SK-N-SH treated with all-trans-retinoic acid at 6 μM for 48 hours (cell line): ENCODE measurements at places on chromosomes 5 and 9.
A peak's percentile ranks its signal among the peaks of the same experiment; 100 is the strongest.

GRCh38 chr5:114010362-114010761, 351.5 kb upstream of the KCNN2 start:
- ATAC-seq: no peak

DNA sequence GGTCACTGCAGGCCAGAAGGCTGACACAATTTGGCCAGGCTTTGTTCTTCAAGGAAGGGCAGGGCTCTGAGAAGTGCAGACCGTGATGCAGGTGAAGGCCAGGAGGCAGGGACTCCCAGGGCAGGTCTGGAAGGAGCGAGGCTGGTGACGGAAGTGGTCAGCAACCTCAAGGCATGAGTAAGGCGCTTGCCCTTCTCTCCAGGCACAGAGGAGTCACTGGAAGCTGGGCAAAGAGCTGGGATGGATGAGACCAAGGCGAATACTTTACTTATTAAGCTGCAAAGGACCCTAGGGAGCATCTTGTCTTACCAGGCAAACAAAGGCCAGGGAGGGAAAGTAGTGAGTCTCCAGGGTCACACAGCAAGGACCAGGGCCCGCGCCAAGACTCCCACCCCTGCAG, 18.6 kb downstream of the IRF1 start:
- no peak for ATAC-seq

GRCh38 chr5:124419531-124419930, 326.9 kb downstream of the ZNF608 start:
- no peak for ATAC-seq

DNA sequence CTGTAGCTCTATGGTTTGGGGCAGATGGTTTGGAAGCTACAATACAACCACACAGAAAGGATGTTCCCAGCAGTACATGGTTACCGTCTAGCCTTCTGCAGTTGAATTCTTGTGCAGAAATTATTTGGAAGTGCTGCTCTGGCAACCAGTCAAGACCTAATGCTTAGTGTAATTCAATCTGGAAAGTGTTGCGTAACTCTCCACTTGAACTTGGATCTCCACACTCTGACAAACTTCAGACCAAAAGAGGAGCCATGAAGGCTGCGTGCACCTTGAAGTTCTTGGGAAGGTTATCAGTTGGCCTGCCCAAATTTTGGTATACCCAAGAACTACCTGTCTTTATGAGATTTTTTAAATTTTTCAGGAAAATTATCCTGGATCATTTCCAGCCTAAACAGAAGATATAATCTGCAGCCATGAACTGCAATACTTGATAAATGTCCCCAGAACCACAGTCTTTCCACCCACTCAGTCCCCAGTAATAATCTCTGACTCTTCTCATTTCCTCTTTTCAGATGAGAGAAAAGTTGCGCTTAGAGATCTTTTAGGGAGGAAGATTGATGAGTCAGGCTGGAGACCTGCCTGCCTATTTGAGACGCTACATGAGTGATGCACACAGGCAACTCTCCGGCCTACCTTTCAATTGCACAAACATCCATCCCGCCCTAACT, 159.9 kb downstream of the FANCC start:
- peak; percentile 97 for ATAC-seq

- ATAC-seq: no peak
These were observed 165.9 kb upstream of the SMIM23 start for GRCh38 chr5:171619744-171620143.

- ATAC-seq: no peak
These were observed 129.3 kb upstream of the IER5L start for GRCh38 chr9:129307227-129307970.

DNA sequence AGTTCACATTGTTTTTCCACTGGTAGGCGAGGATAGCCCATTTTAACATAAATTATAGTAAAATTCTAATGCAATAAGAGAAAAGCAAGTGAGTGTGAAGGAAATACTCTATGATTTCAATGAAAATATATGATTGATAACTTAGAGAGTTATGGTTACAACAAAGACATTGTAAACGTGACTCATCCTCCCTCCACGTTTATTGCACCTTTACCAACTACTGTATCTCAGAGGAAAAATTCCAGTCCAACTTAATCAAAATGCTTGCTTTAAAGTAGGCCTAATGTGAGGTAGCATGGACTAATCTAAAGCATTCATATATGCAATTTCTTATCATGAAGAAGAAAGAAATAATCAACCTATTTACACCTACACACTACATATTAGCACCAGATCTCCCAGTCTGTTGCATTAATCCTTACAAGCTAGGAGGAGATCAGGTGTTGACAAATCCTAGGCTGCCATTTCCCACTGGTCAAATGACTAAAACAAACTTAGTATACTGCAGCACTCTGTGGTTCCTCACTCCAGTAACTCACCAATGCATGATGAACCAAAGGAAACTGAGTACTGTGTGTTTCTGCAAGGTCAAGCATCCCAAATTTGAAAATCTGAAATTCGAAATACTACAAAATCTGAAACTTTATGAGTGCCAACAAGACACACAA, 41.7 kb downstream of the ECPAS start:
- no peak for ATAC-seq

- ATAC-seq: no peak
These were observed 161.5 kb upstream of the PHYKPL start for GRCh38 chr5:178394074-178394473.

GRCh38 chr9:121074370-121075250, at the start of gene CNTRL:
Gene CNTRL (plus strand): TSS chr9:121074955. CDS start chr9:121088327, 13,372 bp downstream.
- ATAC-seq: peak; percentile 94

- no peak for ATAC-seq
These were observed 78.0 kb downstream of the JAKMIP2 start for GRCh38 chr5:147704544-147704943.

DNA sequence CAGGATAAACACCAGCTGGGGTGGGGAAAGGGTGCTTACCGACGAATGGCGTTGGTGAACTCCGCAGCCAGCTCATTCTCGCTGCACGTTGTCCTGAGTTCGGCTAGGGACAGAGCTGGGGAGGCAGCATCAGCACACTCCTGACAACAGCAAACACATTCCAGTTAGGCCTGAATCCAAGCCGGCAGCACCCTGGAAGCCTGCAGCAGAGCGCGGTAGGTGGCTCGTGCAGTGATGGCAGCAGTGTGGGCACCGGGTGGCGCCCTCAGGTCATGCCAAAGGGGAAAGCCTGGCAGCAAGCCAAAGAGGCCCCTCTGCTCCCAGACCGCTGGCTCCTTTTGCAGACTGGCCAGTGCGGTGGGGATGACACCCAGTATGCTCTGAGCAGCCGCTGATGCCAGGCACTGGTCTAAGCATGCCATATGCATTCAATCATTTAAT, 66.9 kb downstream of the DCP2 start:
- ATAC-seq: peak; percentile 85

DNA sequence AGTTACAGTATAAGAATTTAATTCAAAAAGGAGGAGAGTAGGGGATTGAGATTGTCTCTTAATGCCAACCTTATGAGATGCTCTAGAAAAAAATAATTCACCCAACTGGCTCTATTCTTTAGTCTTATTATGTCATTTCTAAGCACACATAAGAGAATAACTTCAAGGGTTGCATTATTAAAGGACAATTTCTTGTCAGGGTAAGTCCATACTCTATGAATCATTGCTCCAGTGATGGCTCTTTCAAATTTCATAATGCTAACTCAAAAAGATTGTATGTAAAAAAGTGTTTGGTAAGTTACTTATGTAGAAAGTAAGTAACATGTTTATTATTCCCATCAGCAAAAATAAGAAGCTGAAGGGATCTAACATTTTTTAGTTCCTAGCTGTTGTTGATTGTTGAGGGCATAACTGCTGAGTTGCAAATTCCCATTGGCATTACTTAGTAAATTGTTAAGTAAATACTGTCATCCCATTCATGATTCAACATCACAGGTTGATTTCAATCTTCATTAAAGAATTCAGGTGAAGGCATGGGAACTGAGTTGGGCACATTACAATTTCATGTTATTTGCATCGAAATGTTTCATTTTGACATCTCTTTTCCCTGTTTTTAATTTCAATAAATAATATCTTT, 28.6 kb downstream of the ALDH1A1 start:
- no peak for ATAC-seq

- ATAC-seq: no peak
These were observed 137.3 kb downstream of the KIAA0825 start for GRCh38 chr5:94481059-94481458.

DNA sequence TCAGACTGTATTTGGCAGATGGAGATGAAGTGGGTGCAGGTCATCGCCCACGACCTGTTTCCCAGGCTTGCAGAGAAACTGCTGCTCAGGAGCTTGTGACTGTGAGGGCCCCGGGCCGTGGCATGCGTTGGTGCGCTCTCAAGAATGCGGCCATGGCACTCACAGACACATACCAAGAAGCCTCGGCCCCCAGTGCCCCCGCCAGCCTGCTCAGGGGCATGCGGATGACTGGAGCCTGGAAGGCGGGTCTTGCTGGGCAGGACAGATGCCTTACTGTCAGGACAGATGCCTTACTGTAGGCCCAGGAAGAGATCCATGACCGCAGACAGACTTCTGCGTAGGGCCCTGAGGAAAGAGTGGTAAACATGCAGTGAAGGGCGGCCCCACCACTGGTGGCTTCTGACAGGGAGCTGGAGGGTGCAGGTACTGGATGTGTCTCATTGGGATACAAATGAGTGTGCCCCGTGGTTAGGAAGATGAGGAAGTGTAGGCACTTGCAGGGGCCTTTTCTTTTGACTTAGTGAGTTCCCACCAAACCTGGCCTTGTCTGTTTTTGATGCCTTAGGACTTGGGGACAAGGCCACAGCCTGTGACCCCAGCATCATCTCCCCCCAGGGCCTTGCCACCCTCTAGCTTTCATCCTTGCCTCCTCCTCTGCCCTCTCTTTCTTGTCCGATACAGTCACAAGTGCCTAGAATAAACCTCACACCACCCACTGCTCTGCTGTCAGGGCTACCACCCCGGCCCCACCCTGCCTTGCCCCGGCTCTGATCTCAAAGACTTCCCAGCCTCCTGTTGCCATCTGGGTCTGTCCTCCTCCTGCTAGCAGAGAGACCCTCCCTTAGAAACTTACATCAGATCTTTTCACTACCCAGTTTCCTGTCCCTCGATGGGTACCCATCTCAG, 68.8 kb upstream of the ABL1 start:
- no peak; the same call in 1 of the 3 replicates for ATAC-seq

GRCh38 chr5:153520137-153520536, 29.7 kb downstream of the GRIA1 start:
- no peak for ATAC-seq

DNA sequence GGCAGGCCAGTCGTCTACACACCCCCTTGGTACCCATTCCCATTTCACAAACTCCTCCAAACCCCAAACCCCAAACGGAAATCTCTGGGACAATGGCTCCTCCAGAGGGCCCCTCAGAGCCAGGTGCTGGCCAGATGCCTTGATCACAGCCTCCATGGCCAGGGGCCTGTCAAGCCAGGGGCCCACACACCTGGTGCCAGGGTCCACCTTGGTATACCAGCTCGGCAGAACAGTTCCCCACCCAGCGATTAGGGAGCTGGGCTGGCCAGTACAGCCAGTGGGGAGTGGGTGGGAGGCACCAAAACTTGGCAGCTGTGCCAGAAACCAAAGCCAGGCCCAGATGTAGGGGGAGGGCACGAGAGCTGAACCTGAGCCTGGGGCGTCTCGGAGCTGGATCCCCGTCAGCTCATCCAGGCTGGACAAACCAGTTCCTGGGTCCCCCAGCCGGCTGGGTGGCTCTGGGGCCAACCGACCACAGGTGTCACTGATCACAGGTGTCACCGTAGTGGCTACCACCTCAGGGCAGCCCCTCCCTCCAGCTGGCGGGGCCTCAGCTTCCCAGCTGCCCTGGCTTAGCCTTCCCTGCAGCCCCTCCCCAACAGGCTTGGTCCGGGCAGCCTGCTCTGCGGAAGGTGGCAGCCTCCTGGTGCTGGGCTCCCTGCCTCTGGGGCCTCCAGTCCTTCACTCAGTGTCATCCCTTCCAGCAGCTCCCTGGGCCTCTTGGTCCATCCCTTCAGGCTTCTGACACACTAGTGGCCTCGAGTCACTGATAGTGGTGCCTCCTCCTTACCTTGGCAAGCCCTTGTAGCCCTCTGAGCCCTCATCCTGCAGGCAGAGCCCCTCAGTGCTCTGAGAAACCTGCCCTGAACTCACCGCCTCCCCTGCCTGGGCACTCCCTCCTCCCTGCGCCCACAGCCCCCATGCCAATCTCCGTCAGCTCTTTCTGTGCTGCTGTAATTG, 6.6 kb upstream of the RMND5B start:
- no peak for ATAC-seq

DNA sequence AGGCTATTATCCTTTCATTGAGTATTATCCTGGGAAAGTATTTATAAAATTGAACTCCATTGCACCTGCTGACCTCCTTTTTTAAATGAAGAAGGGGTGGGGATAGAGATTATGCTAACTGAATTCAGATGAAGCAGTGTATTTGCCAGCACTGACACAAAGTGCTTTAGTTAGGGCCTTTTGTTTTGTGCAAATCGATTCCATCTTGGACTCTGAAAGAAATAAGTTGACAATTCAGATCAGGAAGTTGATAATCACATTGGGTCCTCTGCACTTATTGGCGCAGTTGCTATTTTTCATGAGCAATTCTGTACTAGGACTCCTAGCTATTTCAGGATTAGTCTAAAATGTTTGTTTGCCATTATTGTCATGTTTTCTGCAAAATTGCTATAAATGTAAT, 101.6 kb upstream of the FSD1L start:
- no peak for ATAC-seq

- ATAC-seq: no peak
These were observed 18.1 kb upstream of the SMAD5 start for GRCh38 chr5:136114414-136115125.

DNA sequence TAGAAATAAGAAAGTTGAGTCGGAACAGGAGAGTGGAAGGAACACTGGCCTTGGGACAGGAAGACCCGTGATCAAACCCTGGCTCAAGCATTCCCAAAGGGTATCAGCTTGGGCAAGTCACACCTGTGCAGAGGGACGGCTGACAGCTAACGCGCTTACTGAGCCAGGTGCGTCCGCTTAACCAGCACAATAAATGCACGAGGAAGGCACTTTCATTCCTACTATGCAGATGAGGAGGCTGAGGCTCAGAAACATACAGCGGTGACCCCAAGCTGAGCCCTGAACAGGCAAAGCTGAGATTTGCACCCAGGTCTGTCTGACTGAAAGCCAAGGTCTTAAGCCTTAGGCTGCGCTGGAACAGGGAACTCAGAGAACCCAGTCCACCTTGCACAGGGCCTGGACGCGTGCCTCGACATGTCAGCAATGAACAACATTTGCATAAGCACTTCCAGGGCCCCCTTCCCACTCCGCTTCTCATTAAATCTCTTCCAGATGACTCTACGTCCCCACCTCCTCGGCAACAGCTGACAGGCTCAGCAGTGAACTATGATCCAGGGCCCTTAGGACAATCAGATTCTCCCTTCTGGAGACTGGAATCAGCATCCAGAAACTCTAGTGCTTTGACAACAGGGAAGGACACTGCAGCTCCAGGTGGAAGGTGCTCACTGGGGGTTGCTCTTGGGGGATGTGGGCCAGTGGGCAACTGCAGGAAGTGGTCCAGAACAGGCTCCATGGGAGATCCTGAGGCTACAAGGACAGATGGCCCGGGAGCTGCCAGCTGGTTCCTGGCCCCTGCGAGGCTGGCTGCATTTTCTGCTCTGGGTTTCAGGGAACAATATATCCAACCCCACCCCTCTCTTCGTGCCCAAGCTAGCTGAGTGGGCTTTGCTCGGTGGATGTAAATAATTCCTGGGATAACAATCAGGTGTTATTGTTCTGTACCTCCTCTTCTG, 35.2 kb downstream of the SH3PXD2B start:
- ATAC-seq: peak; percentile 2; the same call in 1 of the 3 replicates
